ENCODE measurements at places on chromosomes 7 and 10.

- DNase-seq = no peak
Observed at GRCh38 chr10:95430231-95430951, 130.8 kb downstream of the SORBS1 start.

GRCh38 chr7:95996174-95996573 is 223.8 kb downstream of the DYNC1I1 start:
- no peak for DNase-seq

GRCh38 chr7:149495785-149496641 is 1.6 kb downstream of the ZNF746 start:
- no peak for DNase-seq

- DNase-seq = no peak
Observed at GRCh38 chr10:97020452-97021400, 165.0 kb downstream of the SLIT1 start.

DNA sequence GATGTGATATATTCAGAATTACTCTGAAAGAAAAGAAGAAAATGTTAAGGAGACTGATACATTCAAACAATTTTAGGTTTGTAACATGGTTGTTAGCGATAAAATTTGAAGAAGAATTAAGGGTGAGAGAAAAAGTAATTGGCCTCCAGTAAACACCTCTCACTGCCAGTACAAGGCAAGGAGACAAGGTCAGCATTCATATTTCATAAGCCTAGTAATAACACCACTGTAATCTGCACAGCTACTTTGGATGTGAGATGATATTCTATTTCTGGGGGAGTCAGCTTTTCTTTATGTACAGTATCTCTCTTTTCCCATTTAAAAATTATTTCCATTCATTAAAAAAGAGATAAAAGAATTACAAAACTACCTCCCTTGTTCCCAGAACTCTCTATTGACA is 621.1 kb downstream of the NRG3 start:
- no peak for DNase-seq

DNA sequence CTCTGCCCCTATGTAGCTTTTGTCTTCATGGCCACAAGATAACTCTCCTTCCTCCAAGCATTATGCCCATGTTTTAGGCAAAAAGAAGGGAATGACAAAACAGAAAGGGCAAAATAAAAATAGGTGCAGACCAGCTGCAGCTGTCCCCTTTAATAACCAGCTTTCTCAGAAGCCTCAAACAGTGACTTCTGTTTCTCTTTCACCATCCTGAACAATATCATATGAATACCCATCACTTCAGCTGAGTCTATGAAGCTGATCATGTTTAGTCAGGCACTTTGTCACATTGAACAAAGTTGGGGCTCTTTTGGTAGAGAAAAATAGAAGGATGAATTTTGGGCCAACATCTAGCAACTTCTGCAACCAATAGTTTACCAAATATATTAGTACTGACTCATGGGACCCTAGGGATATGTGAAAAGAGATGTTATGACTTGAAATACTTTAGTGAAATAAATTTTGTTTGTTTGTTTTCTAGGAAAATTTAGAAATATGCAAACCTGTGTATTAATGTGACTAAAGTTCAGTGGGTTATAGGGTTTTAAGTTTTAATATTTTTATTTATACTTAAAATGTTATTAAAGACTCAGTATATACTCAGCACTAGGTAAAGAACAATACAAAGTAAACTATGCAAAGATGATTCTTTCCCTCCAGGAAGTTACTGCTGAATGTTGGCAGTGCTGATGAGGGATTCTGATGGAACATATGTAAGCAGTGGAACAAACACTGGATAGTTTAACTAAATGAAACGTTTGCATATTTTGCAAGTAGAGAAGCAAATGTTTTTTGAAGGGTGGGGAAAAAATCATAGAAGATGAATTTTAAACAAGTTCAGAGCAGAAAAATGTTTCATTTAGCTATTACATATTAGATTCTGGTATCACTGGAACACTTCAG is 133.7 kb downstream of the FOXP2 start:
- no peak for DNase-seq

- DNase-seq = no peak
Observed at GRCh38 chr10:99161165-99161564, 74.5 kb downstream of the HPSE2 start.

- DNase-seq = no peak
Observed at GRCh38 chr10:96272316-96273280, 1.2 kb upstream of the BLNK start.

DNA sequence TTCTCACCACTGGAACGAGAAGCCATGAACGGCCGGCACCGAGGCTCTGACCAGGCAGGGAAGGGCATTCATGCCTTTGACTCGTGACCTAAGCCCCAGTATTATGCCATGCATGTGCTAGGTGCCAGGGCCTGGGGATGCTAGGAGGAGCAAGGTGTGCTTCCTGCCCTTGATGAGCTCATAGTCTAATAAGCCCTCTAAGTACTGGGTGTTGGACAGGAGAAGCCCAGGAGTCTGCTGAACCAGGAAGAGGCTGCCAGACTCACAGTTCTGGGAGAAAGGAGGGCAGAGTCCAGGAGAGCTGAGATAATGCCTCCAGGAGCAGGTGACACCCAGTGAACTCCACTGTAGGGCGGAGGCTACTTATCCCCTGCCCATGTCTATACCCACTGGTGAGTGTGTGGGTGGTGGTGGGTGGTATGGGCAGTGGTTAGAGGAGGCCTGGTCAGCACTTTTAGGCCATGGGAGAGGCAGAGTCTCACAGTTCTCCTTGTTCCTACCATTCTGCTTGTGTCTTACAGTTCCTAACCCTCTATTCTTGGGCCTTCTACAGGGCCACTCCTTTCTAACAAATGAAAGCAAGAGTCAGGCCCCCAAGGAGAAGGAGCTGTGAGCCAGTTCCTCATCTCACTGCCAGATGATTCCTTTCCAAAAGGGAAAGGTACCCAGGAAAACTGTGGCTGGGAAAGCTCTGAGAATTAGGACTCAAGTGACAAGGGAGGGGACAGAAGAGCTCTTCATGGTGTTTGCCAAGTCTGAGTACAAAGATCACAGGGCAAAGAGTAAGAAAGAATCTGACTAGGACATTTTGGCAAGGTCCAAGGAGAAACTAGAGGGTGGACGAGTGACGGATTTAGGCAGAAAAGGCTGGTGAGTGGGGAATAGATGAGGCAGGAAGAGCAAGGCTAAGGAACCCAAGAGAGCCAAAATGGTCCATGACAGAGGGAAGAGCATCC is 3.6 kb upstream of the MXI1 start:
- DNase-seq = no peak

DNA sequence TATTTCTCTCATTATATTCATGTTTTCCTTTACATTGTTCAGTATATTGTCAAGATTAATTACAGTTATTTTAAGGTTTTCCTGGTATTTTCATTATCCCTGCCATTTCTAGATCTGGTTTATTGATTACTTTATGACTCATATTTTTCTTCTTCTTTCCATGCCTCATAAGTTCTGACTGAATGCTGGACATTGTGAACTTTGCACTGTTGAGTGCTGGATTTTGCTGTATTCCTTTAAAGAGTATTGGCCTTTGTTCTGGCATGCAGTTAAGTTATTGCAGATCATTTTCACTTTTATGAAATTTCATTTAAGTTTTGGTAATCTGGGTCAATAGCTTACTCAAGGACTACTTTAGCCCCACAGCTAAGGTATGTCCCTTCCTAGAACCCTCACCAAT is 73.1 kb downstream of the KLF6 start:
- DNase-seq = no peak

DNA sequence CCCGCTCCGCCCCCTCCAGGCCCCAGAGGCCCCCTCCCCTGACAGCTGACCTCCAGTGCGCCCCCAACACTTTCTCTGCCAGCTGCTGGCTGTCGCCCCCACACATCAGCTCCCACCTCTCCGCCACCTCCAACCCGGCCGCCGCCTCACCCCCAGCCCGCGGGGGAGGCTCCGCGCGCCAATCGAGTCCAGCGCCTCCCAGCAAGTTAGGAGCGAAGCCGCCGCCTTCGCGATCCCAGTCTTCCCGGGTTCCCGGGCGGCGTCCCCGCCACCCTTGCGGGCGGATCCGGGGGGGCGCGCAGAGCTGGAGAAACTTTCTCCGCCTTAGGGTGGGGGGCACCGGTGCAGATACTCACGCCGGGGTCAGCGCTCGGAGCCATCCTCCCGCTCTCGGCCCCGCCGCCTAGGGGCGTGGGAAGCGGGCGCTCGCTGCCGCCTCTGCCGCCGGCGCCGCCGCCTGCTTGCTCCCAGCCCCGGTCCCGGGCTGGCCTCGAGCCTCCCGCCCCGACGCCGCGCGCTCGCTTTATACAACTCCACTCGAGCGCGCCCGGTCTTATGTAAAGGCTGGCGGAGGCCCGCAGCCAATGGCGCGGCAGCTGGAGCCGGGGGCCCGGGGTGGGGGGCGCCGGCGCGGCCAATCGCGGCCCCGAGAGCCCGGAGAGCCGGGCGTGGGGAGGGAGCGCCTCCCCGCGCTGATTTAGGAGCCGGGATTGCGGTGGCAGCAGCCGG is at the start of gene CRTAC1:
CRTAC1 (minus strand) TSS at position 529 of the 729 bp plus-strand sequence; CDS start at position 380, 149 bp downstream.
- DNase-seq = no peak

GRCh38 chr10:84097787-84098353 is 41.4 kb upstream of the GHITM start:
- DNase-seq = no peak

DNA sequence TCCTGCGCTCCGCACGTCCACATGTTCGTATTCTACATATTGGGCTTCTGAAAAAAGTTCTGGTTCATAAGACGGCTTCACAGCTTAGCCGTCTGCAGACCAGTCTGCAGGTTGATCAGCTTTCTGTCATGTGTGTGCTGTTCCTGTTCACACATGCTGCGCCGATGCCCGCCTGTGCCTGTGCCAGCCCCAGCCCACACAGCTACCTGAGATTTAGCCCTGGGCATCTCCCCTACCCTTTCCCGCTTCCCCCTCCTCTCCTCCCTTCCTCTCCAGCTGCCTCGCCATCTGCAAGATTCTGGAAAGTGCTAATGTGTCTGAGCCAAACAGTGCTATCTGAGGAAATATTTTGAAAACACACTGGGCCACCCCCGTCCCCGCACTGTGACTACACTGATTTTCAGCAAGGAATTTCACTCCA is 7.1 kb downstream of the CHST3 start:
- DNase-seq = no peak
